Left cardiac atrium (tissue), 4 donors: ENCODE measurements at places on chromosomes 7 and 10. TPM values are rescaled to one million over a fixed set of nuclear protein-coding genes. Genes with fewer than 3 reads are reported as not detected.
A peak's percentile ranks its signal among the peaks of the same experiment; 100 is the strongest.

The PIK3AP1 gene
- 10.5 TPM for total RNA-seq

The CALHM1 gene
- not detected for total RNA-seq

The BCCIP gene
- 34.8 TPM for total RNA-seq

GRCh38 chr7:88401009-88401623, 94.4 kb upstream of the STEAP4 start:
- DNase-seq, result no peak

DNA sequence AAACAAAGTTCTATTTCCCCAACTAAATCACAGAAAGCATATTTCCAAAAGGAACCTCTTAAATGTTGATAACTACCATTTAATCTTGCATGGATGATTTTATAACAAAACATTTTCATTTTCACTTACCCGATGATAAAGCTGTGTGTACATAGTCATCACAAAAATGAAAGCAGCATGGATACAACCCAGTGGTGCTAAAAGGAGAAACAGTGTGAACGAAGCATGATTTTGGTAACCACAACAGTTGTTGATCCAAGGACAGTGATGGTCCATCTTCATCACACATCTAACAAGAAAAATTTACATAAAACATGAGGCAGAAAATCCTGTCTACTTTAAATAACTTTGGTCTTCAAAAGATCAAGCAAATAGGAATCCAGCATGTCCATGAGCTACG, 4.7 kb downstream of the ZDHHC6 start:
- no peak for DNase-seq

DNA sequence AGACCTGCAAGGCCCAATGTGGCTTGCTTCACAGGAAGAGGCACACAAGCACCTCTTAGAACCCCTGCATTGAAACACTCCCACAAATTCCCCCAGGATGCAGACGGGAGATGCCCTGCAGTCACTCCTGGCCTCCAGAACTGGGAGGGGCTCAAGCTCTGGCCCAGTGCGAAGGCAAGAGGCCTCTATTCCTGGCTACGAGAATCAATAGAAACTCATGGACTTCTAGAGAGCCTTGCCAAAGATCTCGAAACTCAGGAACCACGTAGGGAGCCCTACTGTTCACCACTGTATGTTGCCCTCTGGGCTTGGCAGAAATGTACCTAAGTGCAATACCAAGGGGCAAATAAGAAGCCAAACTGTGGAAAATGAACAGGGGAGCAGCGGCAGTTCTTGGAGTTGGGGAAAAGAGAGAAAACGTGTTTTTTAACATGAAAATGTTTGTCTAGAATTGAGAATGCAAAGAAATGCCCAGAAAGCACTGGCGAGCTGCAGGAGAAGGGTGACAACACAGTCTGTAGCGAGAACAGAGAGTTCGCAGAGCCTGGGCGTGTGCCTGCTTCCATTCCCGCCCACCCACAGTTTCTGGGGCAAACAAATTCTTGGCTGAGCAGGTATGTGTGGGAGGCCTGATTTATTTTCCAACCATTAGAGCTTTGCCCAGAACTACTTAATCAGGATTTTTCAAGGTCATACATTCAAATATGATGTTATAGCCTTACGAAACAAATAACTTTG, 260.5 kb upstream of the KLF14 start:
- peak; percentile 59 for DNase-seq

DNA sequence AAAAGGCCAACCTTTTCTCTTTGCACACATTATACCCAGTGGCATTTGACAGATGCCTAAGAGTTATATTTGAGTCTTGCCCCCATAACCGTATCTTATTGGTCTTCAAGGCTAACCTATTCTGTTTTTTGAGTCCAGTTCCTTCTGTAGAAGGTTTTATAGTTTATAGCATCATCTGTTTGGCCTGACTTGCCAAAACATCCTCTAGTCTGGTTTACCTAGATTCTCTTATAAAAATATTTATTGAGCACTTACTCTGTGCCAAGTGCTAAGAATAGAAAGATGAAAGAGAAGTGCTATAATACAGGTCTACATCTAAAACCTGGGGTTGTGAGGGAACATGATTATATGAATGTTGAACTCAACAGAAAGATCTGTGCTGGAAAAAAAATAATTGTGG, 55.9 kb upstream of the PIP4K2A start:
- no peak for DNase-seq

DNA sequence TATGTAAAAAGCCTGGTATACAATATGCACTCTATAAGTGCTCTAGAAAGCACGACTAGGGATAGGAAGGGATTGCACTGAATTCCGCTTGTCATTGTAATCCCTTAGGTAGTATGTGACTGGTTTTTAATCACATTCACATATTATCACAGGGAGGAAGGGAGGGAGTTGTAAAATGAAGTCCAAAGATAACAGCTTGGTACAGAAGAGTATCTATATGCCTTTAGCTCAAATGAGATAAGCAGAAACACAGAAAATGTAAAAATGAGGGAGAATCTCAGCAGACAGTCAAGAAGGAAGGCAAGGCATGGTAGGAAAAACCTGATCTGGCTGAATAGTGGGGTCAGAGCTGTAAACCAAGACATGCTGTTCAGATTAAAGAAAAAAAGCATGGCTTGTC, 63.4 kb downstream of the ABI1 start:
- DNase-seq, result no peak

DNA sequence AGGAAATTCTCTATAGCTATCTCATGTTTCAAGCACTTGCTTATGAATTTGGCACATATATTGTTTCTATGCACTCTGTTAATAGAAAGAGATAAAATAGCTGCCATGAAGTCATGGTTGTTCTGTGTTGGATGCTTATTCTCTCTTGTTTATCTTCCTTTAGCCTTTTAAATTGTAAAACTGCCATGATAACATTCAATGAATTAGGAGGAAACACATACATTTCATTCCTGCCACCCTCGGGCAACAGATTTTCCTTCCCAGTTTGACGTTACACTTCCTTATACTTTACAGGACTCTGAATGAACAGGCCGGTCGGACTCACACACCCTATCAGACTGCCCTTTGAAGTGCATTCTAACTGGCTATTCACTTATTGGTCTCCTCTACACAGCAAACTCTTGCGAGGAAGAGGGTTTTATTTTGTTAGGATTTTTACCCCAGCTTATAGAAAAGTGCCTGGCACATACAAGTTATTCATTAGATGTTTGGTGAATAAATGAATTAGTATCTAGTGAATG, 65.7 kb upstream of the FERD3L start:
- no peak for DNase-seq

DNA sequence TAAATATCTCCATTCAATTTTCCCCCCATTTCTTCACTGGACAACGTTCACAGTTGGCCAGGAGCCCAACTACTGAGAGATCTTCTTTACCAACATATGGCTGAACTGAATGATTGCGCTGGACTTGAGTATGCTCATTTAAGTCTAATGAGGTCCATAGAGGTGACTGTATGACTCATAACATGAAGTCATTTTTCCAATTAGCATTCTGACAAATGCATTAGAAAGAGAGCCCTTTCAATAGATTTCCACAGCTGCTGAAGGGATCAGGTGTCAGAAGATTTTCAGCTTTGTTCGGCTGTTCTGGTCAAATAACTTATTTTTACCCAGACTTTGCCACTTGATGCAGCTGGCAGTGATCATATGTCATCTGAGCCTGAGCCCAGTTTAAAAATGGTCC, 438.0 kb downstream of the ETV1 start:
- DNase-seq, result no peak

DNA sequence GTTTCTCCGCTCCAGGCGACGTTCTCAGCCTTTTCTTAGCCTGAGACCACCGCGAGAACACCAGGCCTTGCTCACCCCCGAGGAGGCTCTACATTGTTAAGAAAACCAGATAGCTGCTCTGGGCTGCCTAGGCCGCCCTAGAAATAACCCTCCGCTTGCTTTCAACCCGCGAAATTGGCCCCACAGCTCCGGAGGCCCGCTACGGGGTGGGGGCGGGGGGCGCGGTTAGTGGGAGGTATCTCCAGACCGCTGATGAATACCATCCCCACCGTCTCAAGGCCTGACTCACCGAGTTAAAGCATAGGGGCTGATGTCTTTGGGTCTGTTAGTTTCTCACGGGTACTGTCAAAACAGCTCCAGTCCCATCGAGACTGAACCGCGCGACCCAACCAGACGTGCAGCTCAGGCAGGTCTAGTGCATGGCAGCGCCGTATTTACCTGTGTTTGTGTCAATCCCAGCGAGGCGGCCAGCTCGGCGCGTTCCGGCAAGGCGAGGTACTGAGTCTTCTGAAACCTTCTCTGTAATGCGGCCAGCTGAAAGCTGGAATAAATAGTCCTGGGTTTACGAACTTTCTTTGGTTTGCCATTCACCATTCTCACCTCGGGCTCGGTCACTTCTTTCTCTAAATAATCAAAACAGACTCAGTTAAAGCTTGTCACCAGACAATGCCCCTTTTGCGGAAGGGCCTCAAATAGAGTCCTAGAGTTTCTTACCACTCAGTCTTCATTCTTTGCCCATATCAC, 2.7 kb downstream of the DLX5 start:
- no peak for DNase-seq

GRCh38 chr10:62384057-62384446, 9.9 kb downstream of the ZNF365 start:
- DNase-seq, result no peak

DNA sequence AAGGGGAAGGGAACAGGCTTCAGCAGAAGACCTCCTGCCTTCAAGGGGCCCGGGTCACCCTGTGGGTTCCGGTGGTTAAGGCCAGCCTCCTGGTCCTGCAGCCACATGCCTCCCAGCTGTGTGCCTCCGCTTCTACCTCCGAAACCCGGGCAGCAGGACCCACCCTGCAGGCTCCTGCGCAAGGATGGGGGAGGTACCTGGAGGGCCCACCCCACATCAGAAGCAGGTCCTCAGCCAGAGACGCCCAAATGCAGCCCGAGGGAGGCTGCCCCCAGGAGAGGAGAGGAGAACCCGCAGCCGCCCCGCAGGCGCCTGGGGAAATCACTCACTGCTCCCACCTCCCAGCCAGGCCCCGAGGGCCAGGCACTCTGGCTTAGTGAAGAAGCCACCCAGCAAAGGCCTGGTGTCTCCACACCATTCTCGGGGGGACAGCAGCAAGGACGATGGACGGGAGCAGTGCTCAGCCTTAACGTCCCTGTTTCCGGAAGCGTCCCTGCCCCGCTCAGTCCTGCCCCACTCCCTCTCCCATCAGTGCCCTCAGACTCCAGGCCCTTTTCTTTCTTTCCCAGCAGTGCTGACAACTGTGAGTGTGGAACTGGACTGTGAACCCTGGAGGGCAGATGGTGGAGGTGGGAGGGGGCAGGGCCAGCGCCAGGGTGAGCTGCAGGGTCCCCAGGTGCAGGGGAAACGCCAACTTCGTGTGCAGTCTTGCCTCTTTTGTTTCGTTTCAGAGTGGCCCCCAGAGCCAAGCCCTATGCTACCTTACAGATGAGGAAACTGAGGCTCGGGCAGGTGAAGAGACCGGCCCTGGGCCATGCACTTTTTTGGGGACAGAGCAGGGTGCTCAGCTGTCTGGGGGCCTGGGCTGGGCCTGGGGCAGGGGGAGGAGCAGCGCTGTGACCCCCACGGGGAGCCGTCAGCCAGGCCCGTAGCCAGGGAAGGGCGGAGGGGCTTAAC, 138.0 kb downstream of the FAM53B start:
- no peak for DNase-seq

DNA sequence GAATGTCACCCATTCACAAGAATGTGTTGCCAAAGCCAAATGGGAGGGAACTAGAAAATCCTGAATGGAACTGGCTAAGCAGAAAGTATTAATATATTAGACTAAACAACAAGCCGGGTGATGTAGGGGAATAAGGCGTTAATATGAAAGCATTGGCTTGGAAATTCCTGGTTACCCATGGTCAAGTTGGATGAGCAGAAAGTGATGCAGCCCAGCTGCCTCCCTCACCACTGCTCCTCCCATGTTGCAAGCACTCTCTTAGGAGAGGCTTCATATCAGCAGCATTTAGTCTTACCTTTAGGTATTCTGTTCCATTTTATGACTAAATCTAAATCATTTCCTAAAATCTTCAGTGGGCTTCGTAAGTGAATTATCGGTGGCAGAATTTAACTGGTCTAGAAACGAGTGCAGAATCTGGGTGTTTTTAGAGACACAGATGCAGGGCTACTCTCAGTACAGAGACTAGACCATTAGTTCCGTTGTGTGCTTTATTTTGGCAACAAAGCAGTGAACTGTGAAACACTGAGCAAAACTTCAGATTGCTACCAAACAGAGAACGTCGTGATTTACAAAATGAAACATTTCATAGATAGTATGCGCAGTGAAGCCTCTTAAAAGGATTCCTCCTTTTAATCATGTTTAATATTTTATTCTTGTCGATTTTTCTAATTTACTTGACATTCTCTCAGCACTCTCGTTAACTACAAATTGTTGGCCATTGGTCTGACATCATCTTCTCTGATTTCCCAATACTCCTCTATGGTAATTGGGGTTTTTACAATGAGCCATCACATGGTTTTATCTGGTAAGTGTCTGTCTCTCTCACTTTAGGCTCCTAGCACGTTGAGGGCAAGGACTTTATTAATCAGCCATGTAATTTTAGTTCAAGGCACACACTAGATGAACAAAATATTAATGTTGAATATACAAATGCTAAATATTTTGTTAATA, 22.0 kb upstream of the HGF start:
- DNase-seq, result no peak
